ENCODE measurements at places on chromosomes 16 and 17.

DNA sequence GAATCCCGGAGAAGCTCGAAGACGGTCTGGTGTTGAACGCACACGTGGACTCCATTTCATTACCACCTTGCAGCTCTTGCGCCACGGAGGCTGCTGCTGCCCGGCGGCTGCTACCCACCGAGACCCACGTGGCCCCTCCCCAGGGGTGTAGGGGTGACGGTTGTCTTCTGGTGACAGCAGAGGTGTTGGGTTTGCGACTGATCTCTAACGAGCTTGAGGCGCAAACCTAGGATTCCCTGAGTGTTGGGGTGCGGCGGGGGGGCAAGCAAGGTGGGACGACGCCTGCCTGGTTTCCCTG lies 1.7 kb upstream of the CBX4 start:
- no peak for DNase-seq

- DNase-seq = peak; percentile 74
These were observed 6.0 kb upstream of the GLIS2 start for GRCh38 chr16:4309833-4310266.

GRCh38 chr17:50465171-50465570 lies 3.5 kb downstream of the CHAD start:
- DNase-seq = no peak

- DNase-seq = no peak
These were observed 36.1 kb upstream of the MYH2 start for GRCh38 chr17:10585529-10585928.

GRCh38 chr17:18185832-18186626 lies 2.4 kb downstream of the ALKBH5 start:
- DNase-seq = no peak

All from activated CD4-positive, alpha-beta T cell treated with anti-CD3 and anti-CD28 coated beads for 48 hours (primary cell).